ENCODE measurements at places on chromosomes 3 and 15.

DNA sequence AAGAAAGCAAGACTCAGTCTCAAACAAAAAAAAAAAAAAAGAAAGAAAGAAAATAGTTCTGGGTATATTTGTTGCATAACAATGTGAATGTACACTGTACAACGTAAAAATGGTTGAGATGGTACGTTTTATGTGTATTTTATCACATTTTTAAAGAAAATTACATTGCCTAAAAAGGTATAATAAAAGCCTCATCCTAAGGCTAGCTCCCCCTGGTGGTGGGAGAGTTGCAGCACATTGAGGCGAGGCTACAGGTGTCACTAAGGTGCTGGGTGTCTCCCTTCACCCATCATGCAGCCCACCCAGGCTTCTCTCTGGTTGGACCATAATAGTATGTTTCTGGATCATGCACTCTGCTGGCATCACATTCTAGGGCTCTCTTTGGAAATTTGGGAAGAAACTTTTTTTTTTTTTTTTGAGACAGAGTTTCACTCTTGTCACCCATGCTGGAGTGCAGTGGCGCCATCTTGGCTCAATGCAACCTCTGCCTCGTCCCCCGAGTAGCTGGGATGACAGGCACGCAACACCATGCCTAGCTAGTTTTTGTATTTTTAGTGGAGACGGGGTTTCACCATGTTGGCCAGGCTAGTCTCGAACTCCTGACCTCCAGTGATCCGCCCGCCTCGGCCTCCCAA lies 12.4 kb upstream of the RAB11A start:
- DNase-seq: peak; percentile 81

GRCh38 chr3:159821736-159822135 lies 166.9 kb upstream of the IL12A start:
- DNase-seq: no peak

GRCh38 chr15:63491979-63492378 lies 12.4 kb upstream of the USP3 start:
- DNase-seq: no peak

GRCh38 chr15:85534031-85534430 lies 153.6 kb downstream of the AKAP13 start:
- no peak for DNase-seq

- DNase-seq: no peak
Observed at GRCh38 chr15:23447107-23447500, at the start of gene GOLGA6L2. Gene GOLGA6L2, minus strand, starts transcription at chr15:23447243. Its CDS starts 62 bp downstream, at chr15:23447181.

GRCh38 chr3:72319194-72320094 lies 528.8 kb downstream of the SHQ1 start:
- DNase-seq: no peak

DNA sequence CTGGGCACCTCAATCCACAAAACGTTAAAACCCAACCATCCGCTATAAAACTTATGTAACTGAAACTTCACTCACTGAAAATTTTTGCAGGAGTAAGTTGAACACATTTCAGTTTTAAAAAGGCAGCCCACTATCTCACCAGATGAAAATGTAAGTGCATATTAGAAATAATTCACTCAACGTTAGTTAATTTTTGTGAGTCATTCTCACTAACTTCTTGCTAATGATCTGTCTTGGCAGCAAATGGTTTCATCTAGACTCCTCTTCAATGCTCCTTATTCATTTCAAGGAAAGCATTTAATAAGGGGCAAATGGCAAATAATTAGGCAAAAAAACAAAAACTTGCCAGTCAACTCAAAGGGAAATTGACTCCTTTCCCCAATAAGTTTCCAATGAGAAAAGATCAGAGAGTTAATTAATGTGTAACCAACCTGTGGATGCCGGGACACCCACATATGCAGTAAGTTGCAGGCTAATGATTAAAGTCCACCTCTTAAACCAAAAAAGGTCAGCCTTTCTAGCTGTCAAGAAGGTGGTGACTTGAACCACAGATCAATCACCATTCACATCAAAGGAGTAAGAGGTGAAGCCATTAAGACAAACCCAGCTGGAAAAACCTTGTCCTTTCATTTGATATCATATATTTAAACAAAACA lies 22.9 kb upstream of the PRICKLE2 start:
- DNase-seq: no peak

DNA sequence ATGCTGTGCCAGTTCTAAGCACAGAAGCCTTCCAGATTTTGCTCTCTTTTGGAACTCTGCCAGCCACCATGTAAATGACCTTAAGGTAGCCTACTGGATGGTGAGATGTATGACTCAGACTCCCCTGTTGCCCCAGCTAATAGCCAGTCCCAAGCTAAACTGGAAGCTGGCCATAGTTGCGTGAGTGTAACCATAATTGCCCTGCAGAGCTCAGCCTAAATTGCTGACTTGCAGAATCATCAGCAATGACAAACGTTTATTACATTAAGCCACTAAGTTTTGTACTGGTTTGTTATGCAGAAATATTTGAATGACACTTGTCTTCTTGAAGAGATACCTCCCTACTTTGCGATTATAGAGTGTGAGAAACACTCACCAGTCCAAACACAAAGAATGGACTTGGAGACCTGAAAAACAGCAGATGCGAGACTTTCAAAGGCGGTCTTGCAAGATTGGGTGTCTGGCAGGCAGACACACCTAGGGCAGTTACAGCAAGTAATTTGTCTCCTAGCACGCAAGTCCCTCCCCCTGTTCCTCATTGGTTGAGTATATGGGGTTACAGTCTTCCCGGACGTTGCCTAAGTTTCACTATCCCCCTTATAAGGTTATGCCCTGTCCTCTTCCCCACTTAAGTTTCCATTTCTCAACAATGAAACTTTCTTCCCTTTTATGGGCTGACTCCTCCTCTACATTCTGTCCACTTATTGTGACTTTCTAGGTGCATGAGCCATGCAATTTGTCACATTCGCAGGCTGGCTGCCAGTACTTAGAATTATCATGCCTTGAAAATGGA lies 83.6 kb upstream of the XCR1 start:
- no peak for DNase-seq

GRCh38 chr3:126475413-126476114 lies at the start of gene ZXDC:
Gene ZXDC, minus strand, starts transcription at chr3:126475891. Its CDS starts 26 bp downstream, at chr3:126475865.
- peak; percentile 93 for DNase-seq

- no peak for DNase-seq
Observed at GRCh38 chr3:24352893-24353553, 141.6 kb downstream of the THRB start.

All from activated T-cell treated with anti-CD3 and anti-CD28 coated beads, Interleukin-2, amount 50 U/mL, for 4 hours (primary cell).